Naive B cell (primary cell): ENCODE measurements at places on chromosomes 3 and 15. TPM values are rescaled to one million over a fixed set of nuclear protein-coding genes. Genes with fewer than 3 reads are reported as not detected.

SH2D7 gene
- polyA plus RNA-seq: not detected

COL6A5 gene
- polyA plus RNA-seq: not detected

SHF gene
- polyA plus RNA-seq: 1.3 TPM

ITGA11 gene
- not detected for polyA plus RNA-seq

GRCh38 chr3:147008886-147009285 lies 397.5 kb downstream of the ZIC4 start:
- no peak for DNase-seq
- H3K4me1 ChIP-seq: no peaks in the 10 kb centered on the region
- no peak overlapping the region for H3K4me3 ChIP-seq
- no peaks in the 10 kb centered on the region for H3K36me3 ChIP-seq
- H3K27ac ChIP-seq: no peak overlapping the region

DNA sequence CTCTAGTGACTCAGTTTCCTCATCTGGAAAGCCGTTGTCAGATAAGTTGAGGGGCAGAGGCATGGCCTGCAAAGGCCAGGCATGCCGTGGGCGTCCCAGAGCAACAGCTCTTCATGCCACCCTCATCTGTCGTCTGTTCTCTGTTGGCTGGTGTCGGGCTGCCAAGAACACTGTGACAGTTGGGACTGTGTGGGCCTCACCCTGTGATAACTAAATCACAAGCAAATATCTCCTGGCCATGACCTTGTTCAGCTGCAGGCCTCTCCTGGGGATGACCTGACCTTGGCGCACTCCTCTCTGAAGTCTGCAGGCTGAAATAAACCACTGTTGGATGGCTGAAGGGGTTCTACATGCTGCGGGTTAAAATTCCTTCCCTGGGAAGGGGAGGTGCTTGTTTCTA lies 145.9 kb downstream of the SHQ1 start:
- no peaks in the 10 kb centered on the region for H3K36me3 ChIP-seq
- DNase-seq: no peak
- H3K27ac ChIP-seq: no peak overlapping the region
- H3K27me3 ChIP-seq: peaks cover 28% of the 10 kb centered on the region

- DNase-seq: no peak
- no peak overlapping the region for H3K27ac ChIP-seq
- H3K36me3 ChIP-seq: no peaks in the 10 kb centered on the region
- H3K4me3 ChIP-seq: no peak overlapping the region
Observed at GRCh38 chr3:141677701-141678100, 60.4 kb upstream of the RNF7 start.

- peak within 1 kb of the TSS; percentile 91 for H3K4me3 ChIP-seq
- H3K4me1 ChIP-seq: peaks cover 53% of the 10 kb centered on the region
- no peaks in the 10 kb centered on the region for H3K27me3 ChIP-seq
- DNase-seq: peak; percentile 65
Observed at GRCh38 chr3:195907934-195908693, at the start of gene TNK2. TSS of gene TNK2 (minus strand) at chr3:195908551. CDS start at chr3:195888588, 19,963 bp downstream.

DNA sequence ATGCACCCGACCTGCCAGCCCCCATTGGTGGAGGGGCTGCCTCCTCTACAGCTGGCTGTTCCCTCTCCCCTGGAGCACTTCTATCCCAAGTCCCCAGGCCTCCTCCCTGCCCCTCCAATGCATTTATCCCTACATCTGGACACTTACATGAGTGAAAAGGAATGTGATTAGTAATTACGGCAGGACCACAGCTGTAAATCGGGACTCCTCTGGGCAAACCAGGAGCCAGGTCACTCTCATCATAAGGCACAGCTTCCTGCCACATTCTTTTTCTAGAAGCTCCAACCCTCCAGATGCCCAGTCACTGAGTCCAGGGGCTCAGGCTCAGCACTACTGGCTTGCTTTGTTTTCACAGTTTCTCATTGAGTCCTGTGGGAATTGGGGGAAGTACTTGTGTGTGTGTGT lies 54.3 kb downstream of the IL20RB start:
- no peak for DNase-seq
- no peak overlapping the region for H3K4me3 ChIP-seq
- peak overlapping the region; percentile 26 for H3K27ac ChIP-seq
- no peaks in the 10 kb centered on the region for H3K36me3 ChIP-seq
- peaks cover 11% of the 10 kb centered on the region for H3K4me1 ChIP-seq

- H3K36me3 ChIP-seq: no peaks in the 10 kb centered on the region
- H3K4me1 ChIP-seq: no peaks in the 10 kb centered on the region
- DNase-seq: no peak
Observed at GRCh38 chr3:8183627-8184026, 318.0 kb upstream of the LMCD1 start.

DNA sequence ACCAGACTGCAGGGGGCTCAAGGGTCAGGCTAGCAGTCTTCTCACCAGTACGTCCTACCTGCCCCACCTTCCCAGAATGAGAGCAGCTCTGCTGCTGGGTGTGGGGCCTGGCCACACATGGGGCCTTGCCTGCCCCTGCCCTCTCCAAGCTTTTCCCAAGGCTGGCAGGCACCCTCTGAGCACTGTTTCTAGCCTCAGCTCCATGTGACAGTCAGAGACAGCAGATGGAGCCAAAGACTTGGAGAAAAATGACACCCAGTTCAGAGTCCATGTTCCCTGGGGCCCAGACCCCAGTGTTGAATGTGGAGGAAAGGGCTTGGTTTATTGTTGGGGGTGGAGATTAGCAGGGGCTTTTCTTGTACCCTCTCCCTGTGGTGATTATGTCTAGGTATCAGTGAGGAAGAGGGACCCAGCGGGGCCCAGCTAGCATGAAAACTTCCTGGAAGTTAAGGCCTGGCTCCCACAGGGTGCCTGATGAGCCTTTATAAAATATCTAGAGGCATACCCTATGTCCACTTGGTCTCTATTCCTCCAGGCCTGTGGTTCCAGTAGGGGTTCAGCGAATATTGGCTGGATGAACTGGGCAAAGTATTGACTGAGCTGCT lies 153.8 kb downstream of the EEFSEC start:
- no peaks in the 10 kb centered on the region for H3K4me1 ChIP-seq
- no peaks in the 10 kb centered on the region for H3K27me3 ChIP-seq
- no peak overlapping the region for H3K27ac ChIP-seq
- no peak overlapping the region for H3K4me3 ChIP-seq
- no peak for DNase-seq

DNA sequence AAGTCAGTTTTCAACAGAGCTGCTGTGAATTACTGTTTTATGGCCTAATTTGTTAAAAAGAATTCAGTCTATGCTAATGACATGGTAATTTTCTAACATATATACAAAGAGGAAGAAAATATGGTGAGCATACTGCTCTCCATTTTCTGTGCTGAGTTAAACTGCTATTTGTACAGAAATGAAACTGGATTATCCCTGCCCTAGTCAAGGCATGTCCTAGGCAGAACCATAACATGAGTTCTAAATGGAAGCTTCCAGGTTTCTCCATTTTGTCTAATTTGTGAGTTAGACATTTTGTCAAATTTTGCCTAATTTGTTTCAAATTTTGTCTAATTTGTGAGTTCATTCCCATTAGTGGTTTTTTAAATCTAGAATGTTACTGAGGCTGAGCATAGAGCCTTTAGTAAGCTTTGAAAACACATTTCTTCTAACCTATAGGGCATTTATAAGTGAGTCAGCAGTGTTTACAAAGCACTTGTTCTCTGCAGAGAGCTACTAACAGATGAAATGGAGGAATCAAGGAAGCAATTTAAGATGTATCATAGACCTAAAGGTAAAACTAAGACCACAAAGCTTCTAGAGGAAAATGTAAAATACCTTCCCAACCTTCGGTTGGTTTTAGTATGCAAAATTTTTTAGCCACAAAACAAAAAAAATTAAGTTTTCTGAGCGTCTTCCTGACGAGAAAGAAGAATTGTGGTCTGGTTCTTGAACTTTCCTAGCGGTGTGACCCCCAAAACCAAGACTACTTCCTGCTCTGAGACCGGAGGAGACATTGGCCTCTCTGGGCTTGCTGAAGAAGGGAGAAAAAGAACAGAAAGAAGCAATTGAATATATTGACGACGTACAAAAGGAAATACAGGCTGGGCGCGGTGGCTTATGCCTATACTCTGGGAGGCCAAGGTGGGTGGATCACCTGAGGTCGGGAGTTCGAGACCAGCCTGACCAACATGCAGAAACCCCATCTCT lies 9.8 kb downstream of the P2RY14 start:
- H3K4me3 ChIP-seq: peak overlapping the region; percentile 70
- no peaks in the 10 kb centered on the region for H3K27me3 ChIP-seq
- peak overlapping the region; percentile 99 for H3K27ac ChIP-seq
- peaks cover 16% of the 10 kb centered on the region for H3K36me3 ChIP-seq
- peak; percentile 51 for DNase-seq

- peaks cover 28% of the 10 kb centered on the region for H3K36me3 ChIP-seq
- peaks cover 13% of the 10 kb centered on the region for H3K4me1 ChIP-seq
- no peaks in the 10 kb centered on the region for H3K27me3 ChIP-seq
Observed at GRCh38 chr3:155908086-155908485, 37.6 kb downstream of the GMPS start.

DNA sequence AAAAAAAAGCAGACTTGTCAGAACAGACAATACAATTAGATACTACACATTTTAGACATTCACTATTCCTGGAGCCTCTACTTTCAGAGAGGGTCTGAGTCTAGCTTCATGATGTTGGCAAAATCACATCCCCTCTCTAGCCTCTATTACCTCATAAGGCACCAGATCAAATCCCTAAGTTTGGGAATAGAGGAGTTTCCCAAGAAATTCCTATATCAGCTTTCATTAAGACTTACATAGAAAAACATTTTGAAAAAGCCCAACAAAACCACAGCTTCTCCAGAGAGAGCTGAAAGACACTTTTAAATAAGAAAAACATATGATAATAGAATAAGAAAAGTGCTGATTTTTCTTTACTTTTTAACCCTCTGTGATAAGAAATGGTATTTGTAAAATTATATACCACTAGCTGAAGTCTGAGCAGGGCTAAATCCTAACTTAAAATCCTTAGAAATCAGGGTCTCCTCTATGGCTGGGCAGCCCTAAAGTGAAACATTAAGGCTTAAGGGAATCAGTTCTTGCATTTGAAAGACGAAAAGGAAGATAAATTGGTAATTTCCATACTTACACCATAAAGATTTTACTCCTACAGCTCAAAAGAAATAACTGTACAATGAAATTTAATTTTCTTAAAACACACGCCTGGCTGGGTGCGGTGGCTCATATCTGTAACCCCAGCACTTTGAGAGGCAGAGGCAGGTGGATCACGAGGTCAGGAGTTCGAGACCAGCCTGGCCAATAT lies 4.3 kb downstream of the TBC1D2B start:
- no peaks in the 10 kb centered on the region for H3K27me3 ChIP-seq
- no peaks in the 10 kb centered on the region for H3K36me3 ChIP-seq
- H3K4me3 ChIP-seq: no peak overlapping the region
- no peak overlapping the region for H3K27ac ChIP-seq
- peaks cover 31% of the 10 kb centered on the region for H3K4me1 ChIP-seq

- H3K27me3 ChIP-seq: peaks cover 14% of the 10 kb centered on the region
- H3K4me3 ChIP-seq: peak overlapping the region; percentile 63
- H3K36me3 ChIP-seq: no peaks in the 10 kb centered on the region
- H3K27ac ChIP-seq: no peak overlapping the region
Observed at GRCh38 chr15:40280260-40281056, 2.4 kb downstream of the ANKRD63 start.

- H3K4me3 ChIP-seq: no peak overlapping the region
- DNase-seq: no peak
- peaks cover 46% of the 10 kb centered on the region for H3K4me1 ChIP-seq
- H3K27me3 ChIP-seq: no peaks in the 10 kb centered on the region
- peaks cover 10% of the 10 kb centered on the region for H3K36me3 ChIP-seq
Observed at GRCh38 chr3:66228707-66229106, 7.9 kb downstream of the SLC25A26 start.

GRCh38 chr15:67049351-67050044 lies 15.9 kb upstream of the SMAD3 start:
- H3K4me3 ChIP-seq: peak overlapping the region; percentile 61
- no peak for DNase-seq
- no peaks in the 10 kb centered on the region for H3K27me3 ChIP-seq
- H3K4me1 ChIP-seq: peaks cover 52% of the 10 kb centered on the region

- H3K4me1 ChIP-seq: peaks cover 21% of the 10 kb centered on the region
- H3K36me3 ChIP-seq: peaks cover 29% of the 10 kb centered on the region
- H3K27ac ChIP-seq: no peak overlapping the region
- no peak overlapping the region for H3K4me3 ChIP-seq
Observed at GRCh38 chr3:66236281-66236680, 15.5 kb downstream of the SLC25A26 start.

- peak within 1 kb of the TSS; percentile 97 for H3K4me3 ChIP-seq
- peak within 1 kb of the TSS; percentile 94 for H3K27ac ChIP-seq
- DNase-seq: peak; percentile 87
Observed at GRCh38 chr15:84748274-84749110, at the start of gene ZNF592. TSS of gene ZNF592 (plus strand) at chr15:84748592. CDS start at chr15:84782676, 34,084 bp downstream.

DNA sequence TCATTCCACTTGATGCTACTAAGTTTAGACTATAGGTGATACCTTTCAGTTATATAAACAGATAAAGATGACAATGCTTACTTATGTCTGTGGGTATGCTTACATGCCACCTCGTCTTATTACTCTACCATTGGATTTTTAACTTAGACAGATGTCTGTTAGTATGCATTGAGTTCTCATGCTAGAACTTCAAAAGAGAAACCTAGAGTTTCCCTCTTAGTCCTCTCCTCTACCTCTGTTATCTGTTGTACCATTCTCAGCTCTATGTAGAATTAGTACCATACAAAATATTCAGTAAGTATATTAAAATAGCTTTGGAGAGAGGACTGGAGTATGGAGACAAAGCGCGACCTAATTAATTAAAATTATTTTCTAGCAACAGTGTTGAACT lies 111.3 kb downstream of the BBX start:
- DNase-seq: no peak
- peaks cover 44% of the 10 kb centered on the region for H3K4me1 ChIP-seq
- H3K27me3 ChIP-seq: no peaks in the 10 kb centered on the region
- no peaks in the 10 kb centered on the region for H3K36me3 ChIP-seq
- peak overlapping the region; percentile 32 for H3K4me3 ChIP-seq

DNA sequence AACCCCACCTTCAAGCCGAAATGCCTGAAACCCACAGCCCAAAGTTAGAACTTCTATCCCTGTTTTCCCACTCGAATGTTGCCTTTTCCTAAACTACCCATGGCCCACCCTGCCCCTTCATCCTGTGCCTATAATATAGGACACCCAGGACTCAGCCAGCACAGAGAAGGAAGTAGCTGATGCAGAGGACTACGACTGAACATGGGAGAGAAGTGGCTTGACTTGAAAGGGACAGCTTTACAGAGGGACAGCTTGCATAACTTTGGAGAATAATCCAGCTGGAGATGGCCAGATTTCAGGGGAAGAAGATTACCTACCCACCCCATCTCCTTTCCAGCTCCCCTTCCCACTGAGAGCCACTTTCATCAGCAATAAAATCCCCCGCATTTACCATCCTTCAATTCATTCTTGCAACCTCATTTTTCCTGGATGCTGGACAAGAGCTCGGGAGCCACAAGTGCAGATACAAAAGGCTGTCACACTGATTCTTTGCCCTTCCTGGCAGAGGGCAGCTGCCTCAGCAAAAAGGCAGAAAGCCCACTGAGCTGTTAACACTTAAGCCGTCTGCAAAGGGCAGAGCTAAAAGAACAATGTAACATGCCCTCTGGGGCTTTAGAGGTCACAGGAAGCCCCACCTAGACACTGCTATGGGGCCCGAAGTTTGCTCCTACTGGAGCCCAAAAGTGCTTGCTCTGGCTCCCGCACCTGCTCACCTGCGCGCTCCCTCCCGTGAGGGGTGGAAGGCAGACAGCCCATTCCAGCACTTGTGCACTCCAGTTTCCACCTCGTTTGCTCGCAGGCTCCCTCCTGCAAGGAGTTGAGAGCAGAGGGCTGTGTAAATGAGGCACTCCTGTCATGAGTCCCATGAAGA lies 224.0 kb downstream of the TBC1D5 start:
- peak overlapping the region; percentile 63 for H3K27ac ChIP-seq
- peaks cover 8% of the 10 kb centered on the region for H3K36me3 ChIP-seq
- peaks cover 27% of the 10 kb centered on the region for H3K4me1 ChIP-seq
- DNase-seq: no peak
